Activated CD4-positive, CD25-positive, alpha-beta regulatory T cell treated with anti-CD3 and anti-CD28 coated beads, Interleukin-2, amount 50 U/mL, for 24 hours (primary cell): ENCODE measurements at places on chromosomes 11 and 22.

DNA sequence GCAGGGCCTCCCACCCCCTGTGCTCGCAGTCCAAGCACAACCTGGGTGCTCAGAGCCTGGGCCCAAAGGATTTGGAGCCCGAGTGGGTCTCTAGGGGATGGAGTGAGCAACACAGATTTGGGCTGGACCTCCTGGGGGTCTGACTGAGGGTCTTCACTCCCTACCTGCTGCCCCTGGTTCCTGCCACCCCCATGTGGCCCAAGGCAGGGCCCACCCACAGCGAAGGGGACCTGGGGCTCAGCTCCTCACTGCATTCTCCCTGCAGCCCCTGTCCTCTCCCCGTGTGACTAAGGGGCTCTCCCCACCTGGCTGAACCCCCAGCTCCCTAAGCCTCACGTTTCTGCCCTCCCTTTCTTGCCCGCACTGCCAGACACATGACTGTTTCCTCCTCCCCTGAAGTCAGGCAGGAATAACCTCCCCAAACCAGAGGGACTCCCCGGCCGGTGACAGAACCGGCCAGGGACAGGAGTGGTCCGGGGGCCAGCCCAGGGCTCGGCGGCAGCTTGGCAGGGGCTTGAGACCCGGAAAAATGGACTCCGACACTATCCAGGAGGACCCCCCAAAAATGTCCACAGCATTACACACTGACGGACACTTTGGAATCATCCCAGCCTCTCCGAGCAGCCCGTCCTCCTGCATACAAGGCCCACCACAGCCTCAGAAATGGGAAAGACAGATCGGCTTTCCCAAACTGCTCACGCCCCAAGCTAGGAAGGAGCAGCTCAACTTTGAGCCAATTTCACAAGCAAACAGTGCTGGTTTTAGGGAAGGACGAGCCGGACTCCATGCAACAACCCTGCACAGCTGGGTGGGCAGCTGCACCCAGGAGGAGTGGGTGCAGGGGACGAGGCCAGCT is 57.8 kb downstream of the BRD1 start:
- no peak for ATAC-seq

- no peak for ATAC-seq
Measured at GRCh38 chr22:42452916-42453315, 20.7 kb upstream of the NFAM1 start.

DNA sequence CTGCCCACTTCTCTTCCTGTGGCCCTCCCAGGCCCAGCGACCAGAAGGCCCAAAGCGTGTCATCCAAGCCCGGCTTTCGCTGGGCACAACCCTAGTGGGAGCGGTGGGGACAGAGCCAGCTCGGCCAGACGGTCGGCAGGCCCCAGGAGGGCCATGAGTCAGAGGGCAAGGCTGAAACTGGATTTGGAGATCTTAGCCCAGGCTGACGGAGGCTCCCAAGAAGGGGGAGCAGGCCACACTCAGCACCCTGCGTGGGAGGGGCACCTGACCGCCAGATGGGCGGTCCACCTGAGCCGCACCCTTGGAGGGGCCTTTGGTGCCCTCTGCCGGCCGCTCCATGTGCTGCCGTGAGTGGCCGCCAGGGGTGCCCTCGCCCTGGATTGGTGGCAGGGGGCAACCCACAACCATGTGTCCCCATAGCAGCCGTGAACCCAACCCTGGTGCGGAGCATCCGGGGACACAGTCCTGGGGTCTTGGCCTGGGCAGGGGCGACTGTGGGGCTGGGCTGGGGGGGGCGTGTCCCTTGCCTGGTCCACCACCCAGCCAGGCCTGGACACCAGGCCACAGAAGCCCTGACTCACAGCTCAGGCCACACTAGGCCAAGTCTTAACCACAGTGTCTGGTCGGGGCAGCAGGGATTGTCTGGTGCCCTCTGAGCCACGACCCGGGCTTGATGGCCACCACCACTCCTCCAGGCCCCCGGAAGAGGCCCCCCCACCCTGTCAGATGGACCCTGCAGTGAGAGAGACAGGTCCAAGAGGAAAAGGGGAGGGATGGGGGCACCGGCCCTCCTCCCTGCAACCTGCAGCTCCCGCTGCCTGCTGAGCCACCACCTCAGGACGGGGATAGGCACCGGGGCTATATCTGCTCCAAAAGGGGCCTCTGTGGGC is 19.2 kb upstream of the TALDO1 start:
- ATAC-seq = peak; percentile 80

DNA sequence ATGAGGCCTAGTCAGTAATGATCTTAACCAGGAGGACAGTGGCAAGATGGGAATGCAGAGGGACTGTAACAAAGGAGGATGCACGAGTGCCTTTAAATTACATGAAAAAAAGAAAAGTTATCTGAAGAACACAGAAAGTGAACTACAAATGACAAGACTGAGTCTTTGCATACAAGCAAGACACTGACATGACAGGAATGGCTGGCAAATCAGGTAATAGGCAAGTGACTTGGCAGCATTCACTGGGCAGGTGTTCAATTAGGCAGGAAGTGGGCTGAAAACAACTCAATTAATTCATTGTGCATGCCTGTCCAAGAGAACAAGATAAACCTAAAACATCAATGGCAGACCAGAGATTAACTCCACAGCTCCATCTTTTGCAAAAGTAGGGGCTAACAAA is 24.0 kb downstream of the SMCO4 start:
- ATAC-seq = no peak

GRCh38 chr11:15653191-15653710 is 538.5 kb downstream of the INSC start:
- ATAC-seq = no peak
